ENCODE measurements at places on chromosomes 13 and 19.

GRCh38 chr19:39845172-39845571, 1.0 kb downstream of the FBL start:
- no peak for DNase-seq

DNA sequence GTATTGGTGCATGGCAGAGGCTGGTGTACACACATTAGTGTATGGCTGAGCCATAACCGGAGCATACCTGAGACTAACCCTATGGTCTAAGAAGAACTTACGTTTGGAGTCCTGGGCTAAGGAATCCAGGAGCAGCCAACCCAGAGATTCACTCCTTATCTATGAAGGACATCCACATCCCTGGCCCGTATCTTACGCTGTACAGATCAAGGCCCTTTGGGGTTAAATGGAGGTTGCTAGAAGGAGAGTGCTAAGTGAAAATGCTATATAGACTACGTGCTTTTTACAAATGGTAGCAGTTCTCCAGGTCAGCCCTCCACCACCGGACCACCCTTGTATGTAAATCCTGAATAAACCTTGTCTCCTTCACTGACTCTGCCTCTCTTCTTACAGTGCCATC, 1.9 kb upstream of the SUGT1 start:
- DNase-seq: no peak

- no peak for DNase-seq
Observed at GRCh38 chr13:99351772-99352171, 44.6 kb upstream of the GPR183 start.

DNA sequence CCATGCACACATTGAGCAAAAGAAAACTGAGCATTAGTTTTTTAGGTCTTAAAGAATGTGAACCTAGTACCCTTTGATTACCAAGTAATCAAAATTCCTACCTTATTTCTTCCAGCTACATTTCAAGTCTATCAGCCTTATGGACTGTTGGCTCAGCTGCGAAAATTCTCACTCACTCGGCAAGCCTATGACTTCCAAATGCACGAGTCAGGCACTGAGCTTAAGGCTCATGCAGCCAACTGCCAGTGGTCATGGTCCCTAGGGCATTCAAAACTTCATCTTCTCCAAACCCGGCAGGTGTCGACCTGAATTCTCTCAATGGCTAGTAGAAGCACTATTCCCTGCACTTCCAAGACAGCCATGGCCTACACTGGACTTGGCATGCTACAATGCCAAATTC, 41.2 kb downstream of the RUBCNL start:
- no peak for DNase-seq

DNA sequence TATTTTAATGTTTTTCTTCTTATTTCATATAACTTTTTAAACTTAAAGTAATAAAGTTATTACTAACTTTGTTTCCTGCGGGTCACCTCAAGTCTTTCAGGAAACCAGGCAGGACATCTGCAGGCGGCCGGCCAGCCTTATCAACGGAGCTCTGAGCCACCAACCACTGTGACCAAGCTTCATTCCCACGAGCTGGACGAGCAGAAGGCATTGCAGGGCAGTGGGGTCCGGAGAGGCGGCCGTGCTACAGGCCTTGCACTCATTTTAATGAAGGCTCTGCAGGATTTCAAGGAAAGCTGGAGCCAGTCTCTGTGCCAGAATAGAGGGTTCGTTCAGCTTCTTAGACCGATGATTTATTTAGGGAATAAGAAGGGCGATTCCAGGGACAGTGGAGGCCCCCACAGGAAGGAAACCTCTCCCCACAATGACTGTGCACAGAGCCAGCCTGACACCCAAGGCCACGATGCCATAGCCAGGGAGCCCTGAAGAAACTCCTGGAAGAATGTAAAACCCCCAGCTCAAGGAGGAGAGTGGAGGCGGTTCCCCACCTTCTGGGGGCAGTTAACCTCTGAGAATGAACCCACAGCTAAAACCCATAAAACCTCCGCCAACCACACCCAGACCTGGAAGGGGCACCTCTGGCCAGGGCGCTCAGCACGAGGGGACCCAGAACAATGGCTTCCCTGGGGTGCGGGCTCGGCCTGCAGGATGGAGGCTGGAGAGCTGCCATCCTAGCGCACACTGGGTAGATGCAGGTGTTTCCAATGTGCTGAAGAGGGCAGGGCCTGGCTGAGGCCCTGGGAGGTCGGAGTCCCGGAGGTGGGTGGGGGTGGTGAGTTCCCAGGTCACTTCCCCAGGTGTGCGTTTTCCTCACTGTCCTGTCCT, 75.0 kb downstream of the RASA3 start:
- no peak for DNase-seq

GRCh38 chr19:41307090-41307875, 2.7 kb upstream of the CCDC97 start:
- no peak for DNase-seq

- no peak for DNase-seq
Observed at GRCh38 chr19:46484656-46485055, 11.0 kb downstream of the PNMA8B start.

- DNase-seq: no peak
Observed at GRCh38 chr13:47327861-47328260, 431.0 kb upstream of the HTR2A start.

DNA sequence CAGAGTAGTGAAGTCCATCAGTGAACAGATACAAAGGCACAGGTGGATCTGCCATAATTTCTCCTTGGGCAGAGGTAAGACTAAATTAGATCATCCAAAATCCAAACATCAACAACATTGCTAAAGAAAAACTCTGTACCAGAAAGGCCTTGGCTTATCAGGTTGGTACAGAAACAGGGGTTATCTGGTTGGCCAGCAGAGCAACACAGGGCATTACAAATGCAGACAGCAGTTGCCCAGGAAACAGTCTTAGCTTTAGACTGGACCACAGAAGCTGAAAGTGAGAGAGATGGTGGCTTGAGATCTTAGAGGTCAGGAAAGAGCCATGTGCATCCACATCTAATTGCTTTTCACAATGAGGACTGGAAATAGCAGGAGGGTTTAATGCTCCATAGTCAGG, 26.6 kb upstream of the DGKH start:
- DNase-seq: no peak

GRCh38 chr13:102538938-102539337, 57.8 kb upstream of the TPP2 start:
- no peak for DNase-seq

- DNase-seq: peak; percentile 60
Observed at GRCh38 chr13:114064450-114065140, 67.8 kb downstream of the RASA3 start.

- DNase-seq: no peak
Observed at GRCh38 chr13:84744203-84744602, 861.9 kb upstream of the SLITRK1 start.

DNA sequence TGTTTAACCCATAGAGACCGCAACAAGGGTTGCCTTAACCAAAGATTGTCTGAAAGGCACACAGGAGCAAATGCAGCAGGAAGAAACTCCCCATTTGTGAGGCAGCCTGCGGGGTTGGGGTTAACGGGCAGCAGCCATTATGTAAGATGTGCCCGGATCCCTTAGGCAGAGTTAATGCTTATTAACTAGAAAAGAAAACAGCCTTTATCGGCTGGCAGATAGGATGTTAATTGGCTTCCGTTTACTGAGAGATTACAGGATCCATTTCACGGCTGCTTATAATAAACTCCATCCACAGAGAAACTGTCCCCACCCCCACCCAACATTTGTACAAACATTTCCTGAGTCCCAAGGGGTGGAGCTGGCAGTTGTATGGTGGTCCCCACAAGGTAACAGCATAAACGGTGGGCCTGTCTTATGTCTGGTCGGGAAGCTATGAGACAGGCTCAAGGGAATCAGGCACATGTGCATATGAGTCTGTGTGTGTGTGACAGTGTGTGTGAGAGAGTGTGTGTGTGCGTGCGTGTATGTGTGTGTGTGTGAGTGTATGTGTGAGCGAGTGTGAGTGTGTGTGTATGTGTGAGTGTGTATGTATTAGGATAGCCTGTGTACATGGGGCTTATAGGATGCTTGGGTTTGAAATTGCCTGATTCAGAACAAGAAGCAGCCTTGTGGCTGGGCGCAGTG, 10.5 kb downstream of the SLC25A42 start:
- no peak for DNase-seq

DNA sequence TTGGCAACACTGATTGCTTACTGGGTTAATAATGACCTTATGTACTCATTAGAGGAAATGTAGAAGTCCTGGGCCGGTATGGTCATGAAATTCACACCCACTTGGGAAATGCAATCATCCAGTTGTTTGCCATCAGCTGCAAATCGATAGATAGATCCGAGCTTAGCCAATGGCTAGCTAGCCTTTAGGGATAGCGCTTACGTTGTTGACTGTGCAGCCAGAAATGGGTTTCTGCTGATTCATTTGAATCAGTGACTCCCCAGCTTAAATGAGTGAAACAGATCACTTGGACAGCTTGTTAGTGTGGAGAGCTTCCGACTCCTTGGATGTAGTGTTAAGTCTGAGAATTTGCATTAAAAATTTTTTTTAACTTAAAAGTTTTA, 11.8 kb downstream of the IL17D start:
- DNase-seq: no peak

- no peak for DNase-seq
Observed at GRCh38 chr13:74449811-74450524, 315.8 kb upstream of the KLF12 start.

- DNase-seq: no peak
Observed at GRCh38 chr19:35272954-35273649, 4.3 kb downstream of the USF2 start.

DNA sequence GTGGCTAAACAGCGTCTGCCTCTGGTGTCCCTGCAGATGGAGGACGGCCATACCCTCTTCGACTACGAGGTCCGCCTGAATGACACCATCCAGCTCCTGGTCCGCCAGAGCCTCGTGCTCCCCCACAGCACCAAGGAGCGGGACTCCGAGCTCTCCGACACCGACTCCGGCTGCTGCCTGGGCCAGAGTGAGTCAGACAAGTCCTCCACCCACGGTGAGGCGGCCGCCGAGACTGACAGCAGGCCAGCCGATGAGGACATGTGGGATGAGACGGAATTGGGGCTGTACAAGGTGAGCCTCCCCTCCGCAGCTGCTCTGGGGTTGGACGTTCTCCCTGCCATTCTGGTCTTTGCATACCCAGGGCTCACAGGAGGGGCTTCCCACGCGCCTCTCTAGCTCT, 19.9 kb downstream of the UHRF1 start:
- peak; percentile 6 for DNase-seq

GRCh38 chr13:95099541-95099940, 201.7 kb downstream of the ABCC4 start:
- no peak for DNase-seq

GRCh38 chr19:1109032-1109551, 5.3 kb downstream of the GPX4 start:
- DNase-seq: no peak

DNA sequence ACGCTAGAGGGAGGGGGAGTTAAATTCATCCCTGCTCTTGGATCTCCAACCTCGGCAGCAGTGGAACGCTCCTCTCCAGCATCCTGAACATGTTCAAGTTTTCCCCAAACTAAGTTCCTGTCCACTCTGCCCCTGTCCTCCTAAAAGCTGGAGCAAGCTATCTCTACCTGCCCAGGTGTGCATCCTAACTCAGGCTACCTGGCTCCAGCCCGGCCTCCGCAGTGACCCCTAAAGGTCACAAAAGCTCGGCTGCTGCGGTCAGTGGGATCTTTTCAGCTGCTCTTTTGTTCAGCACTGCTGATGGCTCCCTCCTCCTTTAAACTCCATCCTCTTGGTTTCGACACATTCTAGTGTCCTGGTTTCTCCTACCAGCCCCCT, 1.4 kb downstream of the DCUN1D2 start:
- no peak for DNase-seq

- DNase-seq: no peak
Observed at GRCh38 chr19:11587975-11588631, 9.2 kb upstream of the ZNF627 start.

DNA sequence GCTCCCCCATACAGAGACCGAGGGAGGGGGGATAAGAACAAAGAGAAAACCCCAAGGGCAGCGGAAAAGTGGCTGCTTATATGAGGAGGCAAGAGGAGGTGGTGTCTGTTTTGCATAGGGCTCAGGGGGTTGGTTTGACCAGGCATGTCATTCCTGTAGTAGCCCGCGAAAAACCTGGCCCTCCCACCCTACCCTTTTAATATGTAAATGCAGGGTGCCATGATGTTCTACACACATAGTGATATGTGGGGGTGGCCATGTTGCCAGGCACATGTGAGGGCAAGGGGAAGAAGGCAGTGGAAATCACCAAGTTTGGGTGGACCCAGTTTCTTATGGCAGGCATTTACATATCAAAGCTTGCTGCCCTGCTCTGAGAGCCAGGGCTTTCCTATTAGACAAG, 203.5 kb upstream of the UBL3 start:
- no peak for DNase-seq

DNA sequence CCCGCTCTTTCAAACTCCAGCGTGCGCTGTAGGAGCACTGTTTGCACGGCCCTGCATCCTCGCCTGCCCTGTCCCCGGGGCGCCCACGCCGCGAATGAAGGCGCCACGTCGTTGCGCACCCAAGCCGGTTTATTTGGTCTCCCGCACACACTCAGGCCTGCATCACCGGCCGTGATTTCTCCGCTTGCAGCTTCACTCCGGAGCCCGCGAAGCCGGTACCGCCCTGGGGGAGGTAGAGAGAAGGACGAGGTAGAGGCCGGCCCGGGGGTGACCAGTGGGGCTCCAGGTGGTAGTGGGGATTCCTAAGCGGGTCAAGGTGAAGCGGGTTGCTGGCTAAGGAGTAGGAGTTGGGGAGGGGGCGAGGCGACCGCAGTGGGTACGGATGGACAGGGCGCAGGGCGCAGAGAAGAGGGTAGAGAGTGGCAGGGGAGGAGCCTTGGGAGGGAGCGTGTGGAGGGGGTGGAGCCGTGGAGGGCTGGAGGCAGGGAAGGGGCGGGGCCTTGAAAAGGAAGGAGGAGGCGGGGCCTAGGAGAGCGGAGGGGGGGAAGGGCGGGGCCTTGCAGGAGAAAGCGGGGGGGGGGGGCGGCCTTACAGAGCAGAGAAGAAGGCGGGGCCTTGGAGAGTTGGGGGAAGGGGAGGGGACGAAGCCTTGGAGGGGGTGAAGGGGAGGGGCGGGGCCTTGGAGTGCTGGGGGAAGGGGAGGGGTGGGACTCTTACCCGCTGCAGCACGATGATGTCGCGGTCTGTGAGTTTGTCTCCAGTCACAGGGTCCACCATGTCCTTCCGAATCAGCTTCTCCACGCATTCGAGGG, 24.6 kb downstream of the NOSIP start:
- no peak for DNase-seq

All from T1000 (cell line).